ENCODE measurements at places on chromosomes 7 and 10.

DNA sequence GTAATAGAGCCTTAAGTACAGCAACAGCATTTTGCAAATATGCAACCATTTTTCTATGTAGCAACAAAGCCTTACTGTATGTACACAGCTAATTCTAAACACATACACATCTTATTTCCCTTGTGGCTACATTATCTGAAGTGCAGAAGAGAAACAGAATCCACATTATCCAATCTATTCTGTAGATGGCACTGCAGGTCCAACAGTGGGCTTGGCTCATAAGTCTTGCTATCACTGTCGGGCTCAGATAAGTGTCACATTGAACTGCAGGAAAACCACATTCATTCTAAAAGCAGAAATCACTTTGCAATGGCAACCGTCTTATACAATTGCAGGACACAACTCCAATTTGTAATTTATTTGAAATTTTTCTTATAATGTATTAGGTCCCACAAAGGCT, 109.8 kb upstream of the NOBOX start:
- peak; percentile 5 for DNase-seq

- no peak for DNase-seq
Measured at GRCh38 chr10:21492421-21492820, 33.1 kb downstream of the SKIDA1 start.

- no peak for DNase-seq
Measured at GRCh38 chr10:11073410-11073809, 55.7 kb downstream of the CELF2 start.

DNA sequence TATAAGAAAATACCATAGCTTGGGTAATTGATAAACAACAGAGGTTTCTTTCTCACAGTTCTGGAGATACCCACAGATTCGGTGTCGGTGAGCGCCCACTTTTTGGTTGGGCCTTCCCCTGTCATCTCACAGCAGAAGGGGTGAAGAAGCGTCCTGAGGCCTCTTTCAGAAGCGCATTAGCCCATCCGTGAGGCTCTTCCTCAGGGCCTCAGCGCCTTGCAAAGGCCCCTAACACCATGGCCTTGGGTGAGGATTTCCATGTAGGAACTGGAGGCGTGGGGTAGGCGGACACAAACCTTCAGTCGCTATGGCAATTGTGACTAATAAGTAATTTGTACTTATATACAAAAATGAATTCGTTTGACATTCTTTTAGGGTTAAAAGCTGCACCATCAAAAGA, 316.0 kb downstream of the PTPRN2 start:
- no peak for DNase-seq

- DNase-seq = no peak
Measured at GRCh38 chr10:21217748-21218367, 307.6 kb downstream of the SKIDA1 start.

- no peak for DNase-seq
Measured at GRCh38 chr10:100725869-100726426, 19.4 kb upstream of the PAX2 start.

GRCh38 chr10:62154231-62154630, 114.4 kb downstream of the RTKN2 start:
- DNase-seq = no peak

GRCh38 chr10:118979661-118980060, 49.9 kb upstream of the NANOS1 start:
- no peak for DNase-seq

DNA sequence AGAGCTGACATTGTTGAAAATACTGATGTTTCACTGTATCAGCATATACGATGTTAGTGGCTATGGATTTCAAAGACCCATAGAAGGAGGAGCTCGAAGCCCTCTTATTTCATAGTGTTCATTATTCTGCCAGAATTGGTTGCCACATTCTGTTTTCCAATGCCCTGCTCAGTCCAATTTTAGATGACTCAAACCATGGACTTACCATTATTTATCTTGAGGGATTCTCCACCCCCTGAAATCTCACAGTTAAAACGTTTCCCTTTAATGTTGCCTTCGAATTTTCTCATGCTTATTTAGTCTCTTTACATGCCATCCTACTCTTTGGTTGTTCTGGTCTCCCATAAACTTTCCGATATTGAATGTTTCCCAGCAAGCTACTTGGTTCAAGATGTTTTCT, 264.5 kb downstream of the HDAC9 start:
- DNase-seq = no peak

DNA sequence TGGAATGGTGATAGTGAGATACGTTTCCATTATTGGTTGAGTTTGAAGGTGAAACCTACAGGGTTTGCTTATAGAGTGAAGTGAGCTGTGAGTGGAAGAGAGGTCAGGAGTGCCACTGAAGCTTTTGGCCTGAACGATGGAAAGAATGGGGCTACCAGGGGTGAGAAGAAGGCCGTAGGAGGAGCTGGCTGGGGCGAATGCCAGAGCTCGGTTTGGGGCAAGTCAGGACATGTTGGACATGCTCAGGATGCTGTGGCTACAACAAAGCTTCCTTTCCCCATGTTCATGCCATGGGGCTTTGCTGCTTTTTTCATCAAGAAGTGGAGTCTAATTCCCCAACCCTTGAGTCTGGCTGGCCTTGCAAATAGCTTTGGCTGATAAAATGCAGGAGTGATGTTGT, 253.7 kb downstream of the GLRX3 start:
- no peak for DNase-seq

DNA sequence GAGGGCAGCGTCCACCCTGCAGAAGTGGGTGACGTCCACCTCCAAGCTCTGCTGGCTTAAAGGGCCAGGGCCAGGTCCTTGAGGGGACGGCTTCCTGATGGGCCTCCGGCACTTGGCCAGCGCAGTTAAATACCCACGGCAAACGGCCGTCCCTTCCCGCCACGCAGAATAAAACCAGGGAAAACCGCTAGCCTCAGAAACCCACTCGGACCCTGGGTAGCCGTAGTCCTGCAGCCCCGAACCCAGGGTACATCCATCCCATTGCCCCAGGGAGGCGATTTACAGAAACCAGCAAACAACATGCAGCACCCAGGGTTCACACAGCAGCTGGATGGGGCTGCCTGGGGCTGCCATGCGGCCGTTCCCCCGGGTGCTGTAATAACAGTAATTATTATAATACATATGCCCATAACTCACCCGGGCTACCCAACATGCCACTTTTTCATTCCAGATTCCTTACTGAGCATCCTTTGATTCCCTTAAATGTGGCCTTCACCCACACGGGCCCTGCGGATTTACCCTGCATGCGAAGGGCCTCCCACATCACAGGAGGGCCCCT, 81.5 kb upstream of the PDGFA start:
- no peak for DNase-seq

GRCh38 chr10:96259150-96259549, 12.2 kb downstream of the BLNK start:
- no peak for DNase-seq

- no peak for DNase-seq
Measured at GRCh38 chr10:113235508-113235907, 285.5 kb downstream of the TCF7L2 start.

DNA sequence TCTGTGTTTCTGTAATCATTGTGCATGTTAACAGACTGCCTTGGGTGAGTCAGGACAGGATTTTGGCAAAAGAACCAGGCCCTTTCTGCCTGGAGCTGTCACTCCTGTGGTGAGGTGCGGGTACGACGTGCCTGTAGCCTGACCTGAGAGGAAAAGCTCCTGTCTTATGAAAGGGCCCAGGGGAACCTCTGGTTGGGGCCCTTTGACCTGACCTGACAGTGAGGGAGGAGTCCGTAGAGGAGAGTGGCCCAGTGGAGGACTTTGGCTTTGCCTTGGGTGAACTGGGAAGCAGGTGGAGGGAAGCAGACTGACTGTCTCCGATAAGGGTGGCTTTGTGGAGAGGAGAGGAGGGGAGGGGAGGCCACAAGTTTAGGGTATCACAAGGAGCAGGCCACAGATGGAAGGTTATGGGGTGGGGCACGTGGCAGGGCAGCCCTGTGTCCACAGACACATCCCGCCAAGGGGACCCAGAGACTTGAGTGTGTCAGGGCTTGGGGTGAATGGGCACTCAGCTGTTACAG, 6.9 kb downstream of the PFKP start:
- no peak for DNase-seq
